ENCODE measurements at places on chromosomes 3 and 15.

DNA sequence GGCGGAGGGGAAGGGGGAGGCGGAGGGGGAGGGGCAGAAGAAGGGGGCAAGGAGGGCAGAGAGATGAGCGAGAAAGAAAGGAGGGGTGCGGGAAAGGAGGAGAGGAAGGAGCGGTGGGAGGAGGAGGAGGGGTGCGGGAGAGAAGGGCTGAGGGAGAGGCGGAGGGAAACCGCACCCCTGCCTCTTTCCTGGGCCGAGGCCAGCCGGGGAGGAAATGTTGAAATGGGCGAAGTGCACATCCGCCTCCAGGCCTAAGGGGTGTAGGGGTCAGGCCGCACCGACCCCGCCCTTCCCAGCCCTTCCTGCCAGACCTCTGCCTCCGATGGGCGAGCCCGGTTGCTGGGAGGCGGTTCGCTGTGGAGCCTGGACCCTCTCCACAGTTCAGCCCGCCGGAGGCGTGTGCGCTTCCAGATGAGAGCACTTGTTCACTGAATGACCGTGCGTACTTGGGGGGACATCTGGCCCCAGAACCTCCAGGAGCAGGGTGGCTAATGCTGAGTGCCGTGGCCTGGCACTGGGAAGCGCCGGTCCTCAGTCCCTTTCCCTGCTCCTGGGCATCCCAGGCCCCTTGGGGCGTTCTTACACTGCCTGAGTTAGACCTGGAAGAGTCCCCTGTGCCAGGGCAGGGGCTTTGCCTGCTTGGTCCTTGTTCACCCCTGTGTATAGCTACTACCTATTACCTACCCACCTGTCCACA, 110.3 kb upstream of the KLF13 start:
- DNase-seq, result peak; percentile 81

DNA sequence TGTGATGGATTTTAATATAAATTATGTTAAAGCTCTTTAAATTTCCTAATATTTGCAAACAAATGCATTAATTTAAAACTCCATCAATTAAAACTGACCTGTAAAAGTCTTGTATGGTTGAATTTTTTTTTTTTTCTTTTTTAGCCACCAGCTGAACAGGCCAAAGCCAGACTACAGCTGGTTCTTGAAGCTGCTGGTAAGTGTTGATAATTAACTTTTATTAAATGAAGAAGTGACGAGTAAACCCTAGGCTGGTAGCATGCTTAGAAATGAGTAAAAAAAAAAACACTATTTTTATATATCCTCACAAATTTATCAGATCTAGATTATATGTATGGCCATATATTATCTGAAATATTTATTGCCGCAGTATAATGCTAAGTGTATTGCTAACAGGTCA, 216.3 kb upstream of the MLF1 start:
- no peak for DNase-seq

DNA sequence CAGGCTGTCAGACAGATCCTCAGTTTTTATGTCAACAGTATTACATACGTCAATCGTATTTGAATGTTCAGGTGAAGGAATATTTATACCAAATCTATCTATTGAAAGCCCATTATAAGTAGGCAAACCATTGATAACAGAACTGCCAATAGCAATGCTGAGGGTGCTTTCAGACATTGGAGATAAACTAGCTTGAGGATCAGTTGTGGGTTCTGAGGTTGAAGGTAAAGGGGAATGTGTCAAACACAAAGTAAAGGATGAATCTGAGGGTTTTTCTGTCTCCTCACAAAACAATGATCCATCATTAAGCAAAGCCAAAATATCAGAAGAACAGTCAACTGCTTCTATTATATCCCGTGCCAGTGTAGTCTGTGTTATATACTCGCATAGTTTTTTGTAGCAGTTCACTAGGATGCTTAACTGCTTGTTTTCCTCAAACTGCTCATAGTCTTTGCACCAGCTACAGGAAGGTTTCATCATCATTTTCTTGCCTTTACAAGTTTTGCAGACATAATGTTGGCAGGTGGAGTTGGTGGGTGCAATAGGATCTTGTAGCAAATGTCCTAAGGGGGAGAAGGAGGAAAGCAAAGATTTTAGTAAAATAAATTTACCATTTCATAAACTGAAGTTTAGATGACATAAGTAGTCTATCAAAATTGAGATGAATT, 43.8 kb downstream of the MSL2 start:
- no peak for DNase-seq

DNA sequence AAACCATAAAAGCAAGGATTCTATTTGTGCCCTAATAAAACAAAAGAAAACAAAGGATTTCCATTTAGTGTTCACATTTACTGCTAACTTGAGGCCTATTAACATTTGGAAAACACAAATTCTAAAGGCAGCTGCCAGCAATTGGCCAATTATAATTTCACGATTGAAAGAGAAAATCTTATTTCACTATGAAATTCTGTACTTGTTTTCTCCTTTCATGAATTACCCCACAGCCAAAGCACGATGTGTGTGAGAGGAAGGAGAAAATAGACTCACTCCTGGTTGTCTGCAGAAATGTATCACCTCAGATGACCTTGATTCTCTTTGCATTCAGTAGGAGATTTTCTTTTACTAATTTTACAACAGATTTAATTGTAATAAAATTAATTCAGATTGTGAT, 242.8 kb upstream of the GBE1 start:
- peak; percentile 26 for DNase-seq

Measured in brain (organoid and tissue), 16 donors.